ENCODE measurements at places on chromosomes 1 and 21.

- DNase-seq: no peak
Measured at GRCh38 chr1:204192589-204193352, 3.5 kb downstream of the KISS1 start.

GRCh38 chr1:17586172-17586964, 46.9 kb downstream of the ARHGEF10L start:
- no peak for DNase-seq

DNA sequence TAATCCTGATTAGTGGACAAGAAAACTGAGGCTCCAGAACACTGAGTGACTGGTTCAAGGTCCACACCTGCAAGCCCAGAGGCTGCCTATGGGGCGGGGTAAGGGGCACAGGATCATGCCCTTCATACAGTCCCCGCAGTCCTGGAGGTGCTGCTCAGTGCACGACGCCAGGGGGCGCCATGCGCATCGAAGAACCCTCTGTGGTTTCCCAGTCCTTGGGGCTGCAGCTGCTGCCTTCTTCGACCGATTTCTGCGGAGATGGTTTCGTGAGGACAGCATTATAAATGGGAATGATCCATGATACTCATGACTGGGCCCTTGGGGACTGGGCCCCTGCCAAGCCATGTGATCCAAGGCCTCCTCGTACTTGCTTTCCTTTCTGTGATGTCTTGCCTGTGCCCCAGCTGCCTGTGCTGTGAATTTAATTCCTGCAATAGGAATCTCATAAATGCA, 37.1 kb upstream of the ARHGEF10L start:
- DNase-seq: peak; percentile 66

DNA sequence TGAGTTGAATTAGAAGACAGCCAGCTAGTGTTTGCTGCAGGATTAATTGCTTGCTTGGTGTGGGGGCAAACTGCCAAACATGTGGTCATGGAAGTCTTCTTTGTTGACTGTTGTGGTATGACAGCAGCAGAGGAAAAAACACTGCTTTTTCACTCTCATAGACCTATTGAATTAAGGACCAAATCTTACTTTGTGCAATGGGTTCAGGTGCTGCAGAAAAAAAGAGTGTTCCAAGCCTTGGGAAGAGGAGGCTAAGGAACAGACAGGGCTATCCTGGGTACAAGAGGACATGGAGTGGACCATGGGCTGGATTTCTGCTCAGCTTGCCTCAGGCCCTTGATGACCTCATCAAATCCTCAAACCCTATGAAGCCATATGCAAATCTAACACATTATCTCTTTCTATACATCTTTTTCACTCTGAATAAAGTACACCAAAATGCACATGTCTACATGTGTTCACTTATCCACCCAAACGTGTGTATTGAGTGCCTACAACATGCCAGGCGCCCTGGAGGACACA, 61.5 kb downstream of the SIPA1L2 start:
- no peak for DNase-seq

DNA sequence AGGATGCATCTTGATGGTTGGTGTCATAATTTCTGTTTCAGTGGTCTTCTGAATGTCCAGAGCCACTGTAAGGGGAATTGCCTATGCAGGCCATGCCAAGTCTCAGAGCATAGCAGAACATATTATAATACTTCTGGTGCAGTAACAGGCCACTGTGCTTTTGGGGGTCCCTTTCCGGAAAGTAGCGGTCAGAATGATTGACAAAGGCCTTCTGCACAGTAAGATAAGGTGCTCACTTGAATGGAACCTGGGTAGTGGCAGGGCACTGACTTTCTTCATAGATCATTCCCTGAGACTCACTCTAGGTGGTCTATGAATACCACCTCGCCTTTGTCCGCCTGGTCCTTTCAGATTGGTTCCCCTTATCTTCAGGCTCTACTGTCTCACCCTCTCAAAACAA, 28.9 kb downstream of the RWDD3 start:
- no peak for DNase-seq

GRCh38 chr1:244011271-244011670, 39.8 kb upstream of the ZBTB18 start:
- DNase-seq: no peak

Data from activated CD4-positive, alpha-beta T cell treated with anti-CD3 and anti-CD28 coated beads, Interleukin-2, amount 50 U/mL, for 16 hours (primary cell).